ENCODE measurements at places on chromosomes 2 and 18.
A peak's percentile ranks its signal among the peaks of the same experiment; 100 is the strongest.

DNA sequence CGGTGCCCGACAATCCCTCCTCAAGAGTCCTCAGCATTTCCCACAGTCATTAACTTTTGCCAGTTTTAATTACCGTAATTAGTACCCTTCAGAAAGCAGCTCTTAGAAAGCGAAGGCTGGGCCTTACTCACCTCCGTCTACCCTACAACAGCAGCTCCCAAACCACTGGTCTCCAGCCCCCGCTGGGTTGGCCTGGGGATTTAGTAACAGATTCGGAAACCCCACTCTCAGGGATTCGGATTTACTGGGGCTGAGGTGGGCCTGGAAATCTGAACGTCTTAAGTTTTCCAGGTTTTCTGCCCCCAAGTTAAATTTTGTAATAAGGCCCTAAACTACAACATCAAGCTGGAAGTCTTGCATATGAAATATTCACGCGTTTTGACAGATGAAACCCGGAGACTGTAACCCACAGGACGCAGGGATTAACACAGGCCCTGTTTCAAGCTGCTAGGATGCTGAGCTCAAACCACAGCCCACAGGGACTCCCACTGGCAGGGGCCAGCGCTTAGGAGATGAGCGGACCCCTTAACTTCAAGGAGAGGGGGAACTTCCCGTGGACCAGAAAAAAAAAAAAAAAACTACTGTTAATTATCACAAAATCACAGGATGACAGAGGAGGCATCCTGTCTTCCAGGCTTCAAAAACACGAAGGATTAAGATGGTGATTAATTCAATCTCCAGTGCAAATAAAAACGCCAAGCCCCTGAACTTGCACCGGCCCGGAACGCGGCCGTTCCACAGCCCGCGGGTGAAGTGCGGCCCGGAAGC, 985 bp downstream of the ILKAP start:
- peak; percentile 21 for DNase-seq

DNA sequence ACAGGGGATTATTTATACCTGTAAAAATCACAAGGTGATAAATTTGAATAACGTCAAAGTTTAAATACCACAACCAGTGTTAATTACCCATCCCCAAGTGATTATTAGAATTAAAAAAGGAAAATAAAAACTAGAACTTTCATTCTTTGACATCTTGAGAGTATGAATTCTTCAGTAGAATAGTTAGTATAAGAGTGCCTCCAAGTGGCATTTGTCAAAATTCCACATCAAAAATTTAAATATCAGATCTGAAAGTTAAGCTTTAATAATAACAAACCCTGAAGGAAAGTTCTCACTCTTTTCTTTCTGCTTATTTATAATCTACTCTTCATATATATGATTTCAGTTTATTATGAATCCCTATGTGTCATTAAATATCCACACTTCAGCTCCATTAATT, 273.7 kb upstream of the KYNU start:
- DNase-seq, result no peak

DNA sequence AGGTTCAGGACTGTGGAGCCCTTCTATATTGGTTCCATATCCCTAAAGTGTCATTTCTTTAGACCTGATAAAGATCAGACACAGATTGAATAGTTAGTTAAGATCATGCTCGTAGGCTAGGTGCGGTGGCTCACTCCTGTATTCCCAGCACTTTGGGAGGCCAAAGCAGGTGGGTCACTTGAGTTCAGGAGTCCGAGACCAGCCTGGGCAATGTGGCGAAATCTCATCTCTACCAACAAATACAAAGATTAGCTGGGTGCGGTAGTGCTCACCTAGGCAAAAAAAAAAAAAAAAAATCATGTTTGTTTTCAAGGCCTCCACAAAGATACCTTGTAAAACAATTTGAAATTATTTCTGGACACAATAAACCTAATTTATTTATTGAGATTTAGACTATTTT, 4.6 kb upstream of the ANKAR start:
- DNase-seq, result no peak

GRCh38 chr2:126656431-126657147, 631 bp downstream of the GYPC start:
- DNase-seq, result no peak

- DNase-seq, result no peak
Observed at GRCh38 chr18:43279015-43279744, 1.9 kb upstream of the SYT4 start.

GRCh38 chr18:62066102-62066818, 120.6 kb downstream of the PIGN start:
- DNase-seq, result no peak

DNA sequence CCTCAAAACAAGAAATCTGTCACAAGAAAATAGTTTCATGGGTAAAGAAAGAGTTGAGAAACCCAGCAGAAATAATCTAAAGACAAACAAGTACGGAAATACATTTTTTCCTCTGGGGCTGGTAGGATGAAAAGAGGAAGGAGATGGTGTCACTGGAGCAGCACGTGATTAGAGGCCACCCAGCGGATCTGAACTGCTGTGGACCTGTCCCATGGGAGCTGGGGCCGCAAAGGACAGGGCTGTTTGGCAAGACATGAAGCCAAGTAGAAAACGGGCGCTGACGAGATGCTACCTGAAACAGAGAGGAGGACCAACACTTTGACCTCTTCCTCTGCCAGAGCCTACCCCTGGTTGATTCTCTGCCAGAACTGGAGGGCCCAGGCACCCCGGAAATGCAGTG, 295.4 kb upstream of the ATP5MC3 start:
- DNase-seq, result no peak

- DNase-seq, result no peak
Observed at GRCh38 chr2:100650151-100650550, 87.4 kb downstream of the PDCL3 start.

GRCh38 chr2:149006883-149007543, 31.5 kb upstream of the LYPD6B start:
- no peak for DNase-seq

GRCh38 chr2:45172760-45173392, 163.6 kb upstream of the SIX2 start:
- DNase-seq, result no peak

DNA sequence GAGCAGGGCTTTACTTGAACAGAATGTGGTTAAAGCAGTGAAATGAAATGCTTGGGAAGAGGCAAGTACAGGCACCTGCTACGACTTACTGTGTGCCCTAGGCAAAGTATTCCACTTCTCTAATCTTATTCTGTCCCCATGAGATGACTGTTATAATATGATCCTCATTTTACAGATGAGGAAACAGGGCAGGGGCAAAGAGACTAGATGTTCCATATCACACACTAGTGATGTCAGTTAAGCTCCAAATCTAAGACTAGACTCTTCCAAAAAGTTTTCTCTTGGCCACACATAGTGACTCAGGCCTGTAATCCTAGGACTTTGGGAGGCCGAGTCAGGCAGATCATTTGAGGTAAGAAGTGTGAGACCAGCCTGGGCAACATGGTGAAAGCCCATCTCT, 235.0 kb downstream of the SETBP1 start:
- DNase-seq, result no peak

- DNase-seq, result no peak
Observed at GRCh38 chr2:53438100-53438499, 329.5 kb upstream of the CHAC2 start.

GRCh38 chr18:48472610-48473009, 63.4 kb upstream of the ZBTB7C start:
- no peak for DNase-seq

DNA sequence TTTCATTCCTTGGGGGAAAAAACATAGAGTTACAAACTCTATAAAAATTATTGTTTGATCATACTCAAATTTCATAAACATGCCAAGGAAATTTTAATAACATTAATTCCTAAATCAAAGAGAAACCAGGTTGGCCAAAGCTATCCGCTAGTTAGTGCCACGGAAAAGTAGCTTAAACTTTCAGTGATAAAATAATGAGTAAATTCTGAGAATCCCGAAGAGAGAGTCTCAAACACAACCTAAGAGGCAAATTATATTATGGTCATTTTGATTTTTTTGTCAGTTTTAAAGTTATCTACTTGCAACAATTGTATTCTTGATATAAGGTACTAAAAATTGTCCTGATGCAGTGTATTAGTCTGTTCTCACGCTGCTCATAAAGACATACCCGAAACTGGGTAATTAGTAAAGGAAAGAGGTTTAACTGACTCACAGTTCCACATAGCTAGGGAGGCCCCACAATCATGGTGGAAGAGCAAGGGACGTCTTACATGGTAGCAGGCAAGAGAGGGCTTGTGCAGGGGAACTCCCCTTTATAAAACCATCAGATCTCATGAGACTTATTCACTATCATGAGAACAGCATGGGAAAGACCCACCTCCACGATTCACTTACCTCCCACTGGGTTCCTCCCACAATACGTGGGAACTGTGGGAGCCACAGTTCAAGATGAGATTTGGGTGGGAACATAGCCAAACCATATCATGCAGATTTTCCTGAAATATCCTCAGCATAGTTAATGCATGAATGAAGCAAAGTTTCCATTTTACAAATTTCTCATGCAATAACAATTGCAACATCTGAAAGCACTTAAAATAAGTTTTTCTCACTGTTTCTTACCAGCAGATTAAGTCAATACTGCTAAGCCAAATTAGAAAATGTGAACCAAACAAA, 205.9 kb upstream of the STK17B start:
- DNase-seq, result no peak

DNA sequence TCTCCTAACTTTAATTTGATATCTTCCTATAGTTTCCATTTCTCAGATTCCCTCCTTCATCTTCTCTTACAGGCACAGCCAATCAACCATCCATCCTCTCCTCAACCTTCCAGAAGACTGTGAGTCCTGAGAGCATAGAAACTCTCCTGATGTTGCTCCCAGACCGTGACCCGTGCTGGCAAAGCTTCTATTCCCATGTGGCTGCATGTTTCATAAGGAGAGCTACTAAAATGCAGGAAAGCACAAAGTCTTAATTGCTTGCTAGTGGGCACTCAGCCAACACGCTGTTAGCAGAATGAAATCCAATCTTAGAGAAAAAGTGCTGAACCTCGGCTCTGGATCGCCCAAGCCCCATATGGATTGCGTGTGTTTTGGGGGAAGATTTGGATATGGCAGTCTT, 1244.7 kb upstream of the ZEB2 start:
- DNase-seq, result no peak

GRCh38 chr2:29110916-29111535, 4.2 kb upstream of the CLIP4 start:
- no peak for DNase-seq

- no peak for DNase-seq
Observed at GRCh38 chr18:13390196-13390595, 171.6 kb downstream of the LDLRAD4 start.

- no peak for DNase-seq
Observed at GRCh38 chr18:45448871-45449270, 166.4 kb upstream of the SLC14A2 start.

DNA sequence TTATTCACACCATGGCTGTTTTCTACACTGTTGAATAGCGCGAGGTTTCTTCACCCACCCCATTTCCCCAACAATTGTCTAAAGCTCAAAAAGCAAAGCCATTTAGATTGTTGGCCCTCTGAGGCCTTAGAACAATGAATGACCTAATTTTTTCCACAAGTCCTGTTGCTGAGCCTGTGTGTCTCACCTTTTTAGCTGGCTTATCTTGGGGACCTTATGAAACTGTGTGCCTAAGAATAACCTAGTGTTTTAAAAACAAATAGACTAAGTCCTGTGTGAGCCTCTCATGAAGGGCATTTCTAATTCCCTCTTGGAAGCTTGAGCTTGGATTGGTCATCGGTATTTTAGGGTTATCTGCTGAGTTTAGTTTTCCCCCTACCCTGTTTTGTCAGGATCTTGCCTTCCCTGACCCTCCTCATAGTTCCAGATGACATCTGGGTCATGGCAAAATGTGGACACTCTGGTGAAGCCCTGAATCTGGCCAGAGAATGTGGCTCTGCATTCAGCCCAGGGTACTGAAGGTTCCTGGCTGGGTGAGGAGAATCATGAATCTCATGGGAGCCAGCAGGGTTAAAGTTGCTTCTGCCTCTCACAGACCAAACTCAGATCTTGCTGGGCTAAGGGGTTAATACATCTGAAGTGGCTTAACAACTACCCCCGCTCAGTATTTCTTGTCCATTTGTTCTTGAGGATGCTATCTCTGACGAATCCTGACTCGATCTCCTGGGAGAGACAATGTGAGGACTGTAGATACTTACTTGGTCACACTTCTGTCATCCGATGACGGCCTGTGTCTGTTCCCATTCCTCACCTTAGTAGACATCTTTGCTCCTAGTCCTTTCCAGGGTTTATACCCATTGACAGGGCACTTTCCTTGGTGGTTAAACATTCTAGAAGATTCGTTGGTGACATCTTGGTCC, 104.2 kb upstream of the MAP4K3 start:
- DNase-seq, result no peak

DNA sequence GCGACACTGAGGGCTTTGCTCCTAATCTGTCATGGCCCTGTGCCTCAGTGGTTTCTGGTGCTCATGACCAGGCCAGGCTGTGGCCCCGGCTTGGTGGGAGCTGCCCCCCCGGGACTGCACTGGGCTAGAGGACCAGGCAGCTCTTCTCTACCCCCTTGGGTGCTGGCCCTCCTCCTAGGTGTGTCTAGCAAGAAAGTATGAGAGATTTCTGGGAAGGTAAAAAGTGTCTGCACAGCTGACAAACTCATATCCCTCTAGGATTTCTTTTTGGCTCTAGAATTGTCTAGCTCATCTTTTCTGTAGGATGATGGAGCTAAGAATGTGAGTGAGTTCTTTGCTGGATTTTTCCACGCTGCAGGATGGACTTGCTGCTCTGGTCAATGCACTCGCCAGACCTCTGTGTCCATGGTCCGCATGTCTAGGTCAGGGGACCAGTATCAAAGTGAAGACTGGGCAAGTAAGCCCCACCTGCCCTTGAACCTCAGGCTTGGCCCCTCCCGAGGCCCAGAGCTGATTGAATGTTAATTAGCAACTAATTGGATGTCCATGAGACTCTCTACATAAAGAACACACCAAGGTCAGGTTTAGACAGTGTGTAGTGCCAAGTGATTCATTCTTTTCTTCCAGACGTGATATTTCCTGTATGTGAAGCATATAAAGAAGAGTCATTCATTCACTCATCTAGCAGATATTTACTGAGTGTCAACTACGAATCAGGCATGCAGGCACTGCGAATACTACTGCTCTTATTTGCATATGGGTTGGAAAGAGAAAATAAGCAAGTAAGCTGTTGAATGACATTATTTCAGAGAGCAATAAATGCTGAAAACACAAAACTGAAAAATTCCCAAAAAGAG, 15.6 kb upstream of the PSD4 start:
- DNase-seq, result no peak

DNA sequence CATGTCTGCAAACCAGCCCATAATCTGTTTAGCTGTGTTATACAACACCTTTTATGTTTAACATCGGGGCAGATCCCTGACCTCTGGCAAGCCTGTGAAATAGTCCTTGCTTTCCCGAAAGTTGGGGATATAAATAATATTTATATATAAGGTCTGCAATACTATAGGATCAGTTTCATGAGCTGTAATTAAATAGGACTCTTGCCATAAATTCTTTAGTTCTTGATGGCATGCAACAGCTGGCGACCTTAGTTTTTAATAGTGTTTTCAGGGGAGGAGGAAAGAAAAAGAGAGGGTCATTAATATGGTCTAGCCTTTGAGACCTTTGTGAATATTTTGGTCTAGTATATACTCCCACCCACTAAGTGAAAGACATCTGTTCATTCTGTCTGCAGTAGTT, 166.5 kb downstream of the MTX2 start:
- DNase-seq, result no peak

All from A549 (cell line).